ENCODE measurements at places on chromosomes 11 and 22.

GRCh38 chr11:34468209-34468841, 29.6 kb downstream of the CAT start:
- peak; percentile 65 for DNase-seq

GRCh38 chr11:87299041-87299481, 261.3 kb downstream of the TMEM135 start:
- no peak for DNase-seq

GRCh38 chr11:122145715-122146274, 29.8 kb upstream of the BLID start:
- DNase-seq = no peak

GRCh38 chr22:29873943-29874342, 9.0 kb upstream of the MTMR3 start:
- DNase-seq = no peak

DNA sequence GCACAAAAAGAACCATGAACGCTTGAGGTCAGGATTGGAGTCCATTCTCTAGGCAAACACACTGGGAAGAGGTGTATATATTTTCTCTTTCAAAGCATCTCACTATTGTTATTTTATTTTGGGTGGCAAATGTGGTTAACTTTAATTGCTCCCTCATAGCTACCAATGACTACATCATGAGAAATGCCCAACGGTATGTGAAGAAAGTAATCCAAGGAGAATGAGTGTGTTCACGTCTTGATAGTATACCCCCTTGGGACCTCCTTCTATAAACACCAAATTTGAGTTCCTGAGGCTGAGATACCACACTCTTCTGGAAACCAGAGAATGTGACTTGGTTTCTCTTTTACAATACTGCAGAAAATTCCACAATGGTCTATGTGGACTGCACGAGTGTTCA, 15.8 kb downstream of the OR8D1 start:
- DNase-seq = no peak

GRCh38 chr22:27094633-27095308, 437.4 kb downstream of the MIAT start:
- DNase-seq = no peak

- no peak for DNase-seq
Observed at GRCh38 chr11:85096939-85097338, 530.2 kb downstream of the DLG2 start.

DNA sequence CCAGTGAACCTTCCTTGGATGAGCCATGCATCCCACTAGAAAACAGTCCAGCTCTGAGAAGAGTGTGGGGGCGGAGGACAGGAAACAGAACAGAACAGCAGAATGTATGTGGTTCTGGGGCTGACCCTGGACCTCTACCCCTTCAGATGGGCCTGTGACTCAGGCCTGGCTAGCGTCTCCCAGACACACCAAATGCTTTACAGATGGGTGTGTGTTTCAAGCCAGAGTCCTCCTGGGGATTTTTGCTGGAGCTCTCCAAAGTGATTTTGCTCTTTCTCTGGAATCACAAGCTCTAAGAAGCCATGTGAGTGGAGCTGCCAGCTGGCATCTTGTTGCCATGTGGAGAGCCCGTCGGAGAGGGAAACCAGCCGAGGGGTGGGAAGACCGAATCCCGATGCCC, 13.2 kb upstream of the C1QTNF4 start:
- DNase-seq = no peak

DNA sequence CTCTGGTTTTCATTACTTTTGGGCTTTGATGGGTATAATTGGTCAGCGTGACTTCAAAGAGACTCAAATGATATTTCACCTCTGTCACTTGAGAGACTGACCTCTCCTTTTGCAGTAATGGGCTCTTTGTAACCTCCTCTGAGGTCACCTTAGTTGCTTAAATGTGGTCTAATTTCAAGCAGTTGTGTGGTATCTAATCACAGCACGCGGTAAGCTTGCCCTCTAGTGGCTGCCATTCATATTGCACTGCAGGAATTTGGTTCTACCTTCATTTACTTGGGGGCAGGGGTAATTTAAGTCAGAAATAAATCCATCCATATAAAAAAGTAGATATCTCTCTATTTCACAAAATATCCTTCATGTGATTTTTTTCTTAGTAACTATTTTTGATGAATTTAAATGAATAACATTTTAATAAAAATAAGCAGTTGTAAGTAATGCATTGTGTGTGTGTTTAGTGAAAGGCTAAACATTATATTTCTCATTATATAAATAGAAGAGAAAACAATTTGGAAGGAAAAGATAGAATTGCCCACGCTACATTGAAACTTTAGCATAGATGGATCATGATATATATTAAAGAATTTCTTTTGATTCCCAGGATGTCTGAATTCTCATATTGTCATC, 55.0 kb upstream of the ANO3 start:
- DNase-seq = peak; percentile 60

DNA sequence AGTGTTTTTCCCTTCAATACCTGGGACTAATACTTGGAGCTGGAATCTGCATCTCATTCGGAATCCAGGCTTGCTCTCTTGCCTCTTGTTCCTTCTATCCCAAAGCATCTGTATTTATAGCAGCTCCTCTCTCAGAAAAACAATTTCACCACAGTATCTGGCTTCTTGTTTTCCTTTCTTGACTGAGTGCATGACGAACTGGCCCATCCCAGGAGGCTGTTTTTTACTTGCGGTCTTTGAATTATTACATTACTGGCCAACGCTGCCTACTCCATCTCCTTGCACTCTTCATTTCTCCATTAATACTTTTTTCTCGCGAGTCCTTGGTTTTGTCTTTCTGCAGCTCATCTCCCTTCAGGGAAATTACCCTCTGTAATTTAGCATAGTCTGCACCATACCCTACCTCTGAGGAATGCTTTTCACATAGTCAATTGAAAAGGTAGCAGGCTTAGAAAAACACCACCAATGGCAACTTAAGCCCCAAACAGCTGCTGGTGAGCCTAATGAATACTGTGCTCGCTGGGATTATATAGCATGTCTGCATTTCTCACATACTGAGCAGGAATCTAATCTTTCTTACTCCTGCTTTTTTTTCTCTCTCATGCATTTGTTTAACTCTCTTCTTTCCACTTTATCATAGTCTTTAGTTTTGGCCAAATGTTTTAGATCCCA, 277.4 kb upstream of the SESN3 start:
- DNase-seq = no peak

- DNase-seq = no peak
Observed at GRCh38 chr11:97895572-97895971, 1125.2 kb upstream of the CNTN5 start.

- DNase-seq = no peak
Observed at GRCh38 chr11:116579031-116579653, 193.6 kb downstream of the BUD13 start.

DNA sequence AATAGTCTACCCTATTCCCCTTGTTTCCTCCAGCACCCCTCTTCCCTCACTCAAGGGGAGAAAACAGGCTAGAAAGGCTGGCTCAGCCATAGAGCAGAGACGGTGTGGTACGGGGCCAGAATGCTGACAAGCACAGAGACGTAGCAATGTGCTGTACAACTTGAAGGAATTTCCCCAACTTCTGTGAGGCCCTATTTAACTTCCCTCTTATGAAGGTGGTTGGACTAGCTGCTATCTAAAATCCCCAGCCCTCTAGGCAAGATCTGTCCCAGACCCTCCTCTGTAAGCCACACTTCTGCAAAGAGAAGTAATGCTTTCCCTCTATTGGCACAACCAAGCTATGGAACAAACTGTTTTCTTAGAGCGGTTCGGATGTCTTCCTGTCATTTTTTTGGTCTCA, 37.8 kb downstream of the PLEKHA7 start:
- no peak for DNase-seq

- no peak for DNase-seq
Observed at GRCh38 chr11:83063073-83063754, 8.5 kb downstream of the RAB30 start.

GRCh38 chr22:33539902-33540751, 380.1 kb downstream of the LARGE1 start:
- no peak for DNase-seq

GRCh38 chr11:128733440-128734102, 39.7 kb downstream of the FLI1 start:
- DNase-seq = peak; percentile 63

- DNase-seq = no peak
Observed at GRCh38 chr11:126543691-126544090, 188.2 kb downstream of the ST3GAL4 start.

DNA sequence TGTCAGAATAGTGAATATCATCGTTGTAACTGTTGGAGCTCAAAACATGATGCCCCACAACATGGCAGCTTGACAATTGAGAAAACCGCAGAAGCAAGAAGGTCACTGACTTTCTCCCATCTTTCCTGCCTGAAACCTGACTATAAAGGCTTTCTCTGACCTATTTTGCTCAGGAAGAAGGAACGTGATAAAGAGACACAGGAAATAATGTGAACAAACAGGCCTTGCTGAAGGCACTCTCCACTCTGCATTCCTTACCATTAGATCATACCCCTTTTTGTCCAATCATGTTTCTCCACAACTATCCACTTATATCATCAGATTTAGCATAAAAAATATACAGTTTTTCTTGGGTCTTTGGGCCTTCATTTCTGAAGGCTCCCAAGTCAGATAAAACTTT, 916.8 kb downstream of the METTL15 start:
- DNase-seq = no peak

DNA sequence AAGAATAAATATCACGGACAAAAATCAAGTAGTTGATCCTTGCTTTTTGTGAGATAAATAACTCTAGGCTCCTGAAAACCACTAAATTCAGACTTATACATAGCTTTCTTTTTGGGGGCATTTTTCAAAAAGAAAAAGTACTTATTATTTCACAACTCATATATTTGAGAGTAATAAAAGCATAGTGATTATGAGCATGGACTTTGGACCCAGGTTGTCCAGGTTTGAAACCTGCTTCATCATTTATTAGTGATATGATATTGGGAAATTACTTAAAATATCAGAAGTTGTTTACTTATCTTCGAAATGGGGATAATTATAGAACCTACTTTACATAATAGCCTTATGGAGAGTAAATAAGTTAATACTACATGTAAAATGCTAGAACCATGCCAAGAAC, 17.0 kb upstream of the LDHAL6A start:
- DNase-seq = no peak

- DNase-seq = no peak
Observed at GRCh38 chr11:129387434-129387833, 11.8 kb downstream of the BARX2 start.

DNA sequence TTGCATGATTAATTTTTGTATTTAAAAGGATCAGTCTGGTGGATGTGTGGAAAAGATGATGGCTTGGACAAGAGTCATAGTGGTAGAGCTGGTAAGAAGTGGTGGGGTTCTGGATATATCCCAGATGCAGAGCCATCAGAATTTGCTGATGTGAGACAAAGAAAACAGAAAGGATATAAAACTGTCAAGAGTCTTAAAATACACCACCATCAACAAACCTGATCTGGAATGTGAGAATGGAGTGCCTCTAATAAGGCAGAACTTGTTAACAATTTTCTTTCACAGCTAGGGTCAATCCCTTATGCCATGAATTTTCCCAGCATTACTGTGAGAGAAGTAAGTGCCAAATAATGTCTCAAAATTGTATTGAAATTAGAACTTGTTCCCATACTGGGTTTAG, 215.4 kb downstream of the METTL15 start:
- DNase-seq = no peak

DNA sequence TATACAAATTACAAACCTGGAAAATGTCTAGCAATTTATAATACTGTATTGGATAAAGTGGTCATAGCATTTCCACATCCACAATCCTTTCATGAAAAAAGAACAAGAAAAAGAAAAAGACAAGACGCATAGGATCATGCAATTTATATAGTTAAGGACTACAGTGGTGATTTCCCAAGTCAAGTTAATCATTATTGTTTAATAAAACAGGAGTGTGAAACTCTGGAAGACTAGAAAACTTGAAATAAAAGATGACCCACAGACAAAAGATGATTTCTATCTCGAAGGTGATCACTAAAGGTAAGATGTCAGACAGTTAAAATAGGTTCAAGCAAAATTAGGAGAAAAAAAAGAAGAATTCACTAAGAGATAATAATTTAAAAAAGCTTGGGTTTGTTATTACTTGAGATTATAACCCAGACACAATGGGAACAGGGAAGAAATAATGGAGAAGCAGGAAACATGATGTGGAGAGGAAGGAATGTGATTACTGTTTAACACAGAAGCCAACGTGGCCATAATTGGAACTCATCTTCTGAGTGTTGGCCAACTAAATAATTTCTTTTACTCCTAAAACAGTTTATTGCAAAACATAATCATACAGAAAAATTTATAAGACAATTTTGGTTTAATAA, 441.2 kb upstream of the ANO3 start:
- no peak for DNase-seq

DNA sequence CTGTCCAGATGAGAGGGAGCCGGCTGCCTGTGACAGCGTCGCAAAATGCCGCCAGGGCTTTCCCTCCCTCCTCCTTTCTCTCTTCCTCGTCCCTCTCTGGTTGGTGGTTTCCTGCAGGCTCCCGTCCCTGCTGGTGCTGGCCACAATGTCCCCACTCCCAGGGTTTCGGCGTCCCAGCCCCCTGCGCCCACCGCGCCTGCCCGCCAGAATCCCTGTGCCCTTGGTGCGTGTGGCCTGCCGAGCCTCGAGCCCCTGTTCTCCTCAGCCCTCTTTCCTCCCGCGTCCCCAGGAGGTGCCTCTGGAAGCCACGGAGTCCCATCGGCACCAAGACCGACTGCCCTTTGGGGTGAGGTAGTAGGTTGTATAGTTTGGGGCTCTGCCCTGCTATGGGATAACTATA, 37.9 kb upstream of the PPARA start:
- no peak for DNase-seq

- DNase-seq = no peak
Observed at GRCh38 chr11:7546324-7546791, 32.6 kb downstream of the PPFIBP2 start.

GRCh38 chr11:132336781-132337535, 966.5 kb downstream of the NTM start:
- no peak for DNase-seq

DNA sequence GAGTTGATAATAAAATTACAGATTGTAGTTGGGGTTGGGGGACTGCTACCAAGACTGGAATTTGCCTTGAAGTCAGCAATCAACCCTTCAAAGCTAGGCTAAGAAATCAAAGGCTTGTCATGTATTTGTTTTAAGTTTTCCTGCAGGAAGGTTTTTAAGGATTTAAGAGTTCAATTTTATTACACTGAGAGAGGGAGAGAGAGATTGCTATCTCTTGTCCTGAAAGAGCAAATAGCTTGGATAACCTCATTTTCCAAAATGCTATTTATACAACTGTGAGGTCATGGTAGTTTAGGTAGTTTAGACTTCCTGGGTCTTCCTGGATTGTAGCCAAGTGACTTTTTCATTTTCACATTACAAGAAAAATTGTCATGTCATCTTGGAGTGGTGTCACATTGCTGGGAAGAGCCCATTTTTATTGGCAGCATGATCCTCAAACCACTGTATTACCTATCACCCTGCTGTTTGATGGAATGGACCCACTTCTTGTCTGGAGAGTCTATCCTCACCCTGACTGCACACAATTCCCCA, 10.1 kb upstream of the PRSS23 start:
- no peak for DNase-seq
